Stromal cell of bone marrow (primary cell): ENCODE measurements at places on chromosomes 2 and 18.
A peak's percentile ranks its signal among the peaks of the same experiment; 100 is the strongest.

- DNase-seq = peak; percentile 63
Observed at GRCh38 chr2:42859006-42859552, 66.7 kb upstream of the HAAO start.

DNA sequence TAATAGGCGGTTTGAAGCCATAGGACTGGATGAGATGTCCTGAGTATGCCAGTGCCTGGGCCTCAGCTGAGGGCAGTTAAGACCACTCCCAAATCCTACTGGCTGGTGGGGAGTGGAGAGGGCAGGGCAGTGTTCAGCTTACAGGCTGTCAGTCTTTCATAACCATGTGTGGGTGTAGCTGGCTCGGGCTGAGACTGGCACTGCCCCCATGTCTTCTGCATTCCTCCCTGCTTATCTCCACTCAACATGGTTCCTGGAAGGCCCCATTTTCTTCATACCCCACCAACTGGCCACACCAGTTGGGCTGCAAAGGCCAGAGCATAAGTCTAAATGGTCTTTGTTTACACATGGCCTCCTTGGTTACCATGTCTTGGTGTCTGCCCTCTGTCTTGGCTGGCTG lies 17.2 kb upstream of the IL37 start:
- DNase-seq = no peak

- no peak for DNase-seq
Observed at GRCh38 chr2:121611730-121612705, 37.2 kb downstream of the CLASP1 start.

DNA sequence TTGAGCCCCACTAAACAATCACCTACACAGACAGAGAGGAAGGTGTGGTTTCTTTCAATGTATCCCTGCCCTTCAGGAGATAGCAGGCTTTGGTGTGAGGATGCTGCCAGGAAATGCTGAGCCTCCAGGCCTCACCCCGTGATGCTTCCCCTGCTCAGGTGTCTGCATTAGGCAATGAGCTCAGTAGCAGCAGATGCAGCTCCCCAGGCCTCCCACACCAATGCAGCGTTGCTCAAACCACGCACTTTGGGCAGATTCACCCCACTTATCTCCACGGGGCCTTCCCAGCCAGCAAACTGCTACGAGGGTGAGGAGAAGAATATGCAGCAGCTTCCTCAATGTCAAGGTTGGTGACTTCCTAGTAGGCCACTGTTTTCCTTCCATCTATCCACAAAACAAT lies 229.3 kb upstream of the PXDN start:
- no peak for DNase-seq

DNA sequence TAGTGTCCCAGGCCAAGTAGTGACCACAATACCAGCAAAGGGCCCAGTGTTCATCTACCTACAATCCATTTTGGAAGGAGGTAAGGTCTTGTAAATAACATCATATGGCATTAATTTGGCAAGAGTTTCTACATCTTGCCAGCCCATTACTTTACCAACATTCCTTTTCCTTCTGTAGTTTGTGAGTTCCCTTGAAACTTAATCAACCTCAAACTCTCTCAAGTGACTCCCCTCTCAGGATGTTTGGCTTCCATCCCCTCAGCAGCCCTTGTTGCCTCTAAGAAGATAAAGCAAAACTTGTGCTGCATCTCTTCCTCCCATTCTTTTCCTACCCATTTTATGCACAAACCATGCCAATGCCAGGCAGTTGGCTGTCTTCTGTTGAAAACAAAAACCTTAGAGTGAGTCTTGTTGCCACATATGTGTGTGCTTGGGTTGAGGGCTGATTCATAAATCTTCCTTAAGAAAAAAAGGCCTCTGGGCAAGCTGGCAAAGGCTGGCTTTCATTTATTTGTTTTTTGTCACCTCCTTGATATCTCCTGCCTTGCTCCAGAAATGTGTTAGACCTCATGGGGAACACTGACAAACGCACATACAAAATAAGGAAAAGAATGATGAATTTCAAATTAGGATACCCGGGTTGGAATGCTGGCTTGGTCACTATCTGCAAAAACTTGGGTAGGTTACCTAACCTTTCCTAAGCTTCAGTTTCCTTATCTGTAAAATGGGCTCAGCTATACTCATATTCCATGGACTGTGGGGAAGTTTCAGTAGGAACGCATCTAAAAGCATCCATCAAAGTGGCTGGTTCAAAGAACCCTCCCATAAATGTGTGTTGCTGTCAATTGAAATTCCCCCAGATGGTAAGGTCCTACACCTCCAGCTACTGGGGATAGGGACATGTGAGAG lies 29.4 kb upstream of the ST3GAL5 start:
- no peak for DNase-seq

- DNase-seq = no peak
Observed at GRCh38 chr2:176647325-176648165, 378.3 kb downstream of the MTX2 start.

GRCh38 chr18:26556573-26556972 lies 8.2 kb upstream of the KCTD1 start:
- DNase-seq = peak; percentile 41

GRCh38 chr18:78732273-78733210 lies 247.1 kb upstream of the SALL3 start:
- DNase-seq = no peak

DNA sequence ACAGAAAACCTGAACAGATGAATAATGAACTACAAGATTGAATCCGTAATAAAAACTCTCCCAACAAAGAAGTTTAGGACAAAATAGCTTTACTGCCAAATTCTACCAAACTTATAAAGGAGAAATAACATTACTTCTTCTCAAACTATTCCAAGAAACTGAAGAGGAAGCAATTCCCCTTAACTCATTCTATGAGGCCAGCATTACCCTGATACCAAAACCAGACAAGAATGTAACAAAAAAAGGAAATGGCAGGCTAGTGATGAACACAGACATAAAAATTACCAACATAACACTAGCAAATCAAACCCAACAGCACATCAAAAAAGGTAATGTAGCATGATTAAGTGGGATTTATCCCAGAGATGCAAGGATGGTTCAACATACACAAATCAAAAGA lies 213.7 kb upstream of the FOSL2 start:
- no peak for DNase-seq

DNA sequence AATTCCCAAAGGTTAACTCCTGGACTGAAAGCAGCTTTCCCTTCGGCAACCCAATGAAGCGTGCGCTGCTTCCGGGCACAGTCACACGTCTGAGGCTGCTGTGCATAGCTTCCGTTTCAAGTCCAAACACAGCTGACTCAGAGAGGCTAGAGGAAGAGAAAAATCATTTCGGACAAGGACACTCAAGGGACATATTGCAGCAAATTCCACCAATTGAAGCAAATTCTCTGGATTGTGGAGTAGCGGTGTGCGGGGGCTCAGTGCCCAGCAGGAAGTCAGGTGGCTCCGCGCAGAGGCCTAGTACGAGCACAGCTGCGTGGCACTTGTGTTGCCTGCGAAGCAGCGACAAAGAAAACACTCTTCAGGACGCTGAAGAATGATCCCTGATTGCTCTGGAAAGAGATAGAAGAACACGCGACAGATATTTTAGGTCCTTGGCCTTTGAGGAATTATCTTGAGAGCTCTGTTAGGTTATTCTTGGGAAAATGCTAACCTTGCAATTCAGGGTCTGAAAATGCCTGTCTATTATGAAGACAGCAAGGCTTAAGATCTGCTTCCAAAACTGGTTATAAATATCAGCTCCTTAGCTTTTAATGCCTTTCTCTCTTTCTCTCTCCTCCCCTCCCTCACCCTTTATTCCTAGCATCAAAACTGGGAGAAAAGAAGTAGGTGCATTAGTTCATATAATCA lies 352.6 kb upstream of the DLGAP1 start:
- DNase-seq = no peak

DNA sequence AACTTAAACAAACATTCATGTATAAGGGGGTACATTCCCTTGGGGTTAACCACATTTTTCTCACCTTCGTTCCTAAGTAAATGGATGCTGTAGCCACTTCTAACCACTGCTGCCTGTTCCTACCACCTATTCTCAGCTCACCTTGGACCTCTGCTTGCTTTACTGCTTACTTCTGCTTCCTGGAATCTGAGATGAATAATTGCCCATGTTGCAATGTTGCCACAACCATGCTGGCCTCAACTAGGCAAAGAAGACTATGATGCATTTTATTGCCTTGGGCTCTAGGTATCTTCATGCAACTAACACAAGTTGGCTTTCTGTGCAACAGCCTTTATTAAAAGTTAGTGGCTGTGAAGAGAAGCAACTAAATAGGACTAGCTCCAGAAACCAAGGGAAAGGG lies 106.3 kb upstream of the TCF4 start:
- DNase-seq = no peak

- no peak for DNase-seq
Observed at GRCh38 chr2:207933396-207934065, 91.8 kb downstream of the PLEKHM3 start.

DNA sequence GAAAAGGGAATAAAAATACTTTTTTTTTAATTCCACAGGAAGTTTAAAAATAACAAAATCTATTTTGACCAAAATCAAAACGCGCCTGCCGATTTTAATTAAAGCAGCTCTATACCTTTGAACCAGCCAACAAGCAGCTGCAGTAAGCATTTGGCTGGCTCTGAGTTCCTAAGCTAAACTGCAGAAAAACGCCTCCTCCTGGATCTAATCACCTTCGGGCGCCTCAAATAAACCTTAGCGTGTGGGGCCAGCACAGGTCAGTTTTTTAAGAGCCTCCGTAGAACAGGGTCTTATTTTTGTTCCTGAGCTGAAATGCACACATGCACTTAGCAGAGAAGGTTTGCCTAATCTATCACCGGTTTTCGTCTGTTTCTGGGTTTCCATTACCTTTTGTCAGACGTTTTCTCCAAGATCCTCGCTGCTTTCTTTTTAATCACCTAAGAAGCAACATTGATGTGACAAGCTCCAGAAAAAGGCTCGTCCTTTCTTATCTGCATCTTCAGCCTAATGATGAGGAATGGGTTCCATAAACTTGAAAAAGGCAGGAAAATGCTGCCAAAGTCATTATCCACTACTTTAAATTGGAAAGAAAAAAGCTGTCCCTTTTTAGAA lies 64.7 kb upstream of the HNRNPA3 start:
- no peak for DNase-seq

DNA sequence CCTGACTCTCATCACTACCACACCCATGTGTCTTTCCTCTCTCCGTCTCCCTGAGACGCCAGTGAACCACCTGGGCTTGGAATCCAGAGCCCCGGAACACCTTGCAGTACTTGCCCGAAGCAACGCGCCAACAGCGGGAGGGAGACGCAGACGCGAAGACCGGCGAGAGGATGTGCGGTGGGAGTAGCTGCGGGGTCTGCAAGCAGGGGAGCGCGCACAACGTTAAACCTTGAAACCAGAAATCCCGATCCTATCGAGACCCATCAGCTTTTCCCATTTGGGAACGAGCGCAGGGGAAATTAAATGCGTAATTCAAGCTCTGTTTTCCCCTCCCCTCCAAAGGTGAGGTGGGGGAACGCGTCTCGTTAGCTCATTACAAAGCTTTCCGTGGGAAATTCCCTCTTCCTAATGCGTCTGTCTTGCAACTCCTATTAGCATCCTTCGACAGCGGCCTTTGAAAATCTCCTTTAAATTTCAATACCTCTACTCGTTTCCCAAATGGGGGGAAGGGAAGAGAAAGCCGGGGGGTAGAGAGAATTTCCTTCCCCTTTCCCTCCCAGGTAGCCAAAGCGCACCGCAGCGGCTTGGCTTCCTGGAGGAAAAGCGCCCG lies 421 bp upstream of the CNTNAP5 start:
- DNase-seq = no peak

DNA sequence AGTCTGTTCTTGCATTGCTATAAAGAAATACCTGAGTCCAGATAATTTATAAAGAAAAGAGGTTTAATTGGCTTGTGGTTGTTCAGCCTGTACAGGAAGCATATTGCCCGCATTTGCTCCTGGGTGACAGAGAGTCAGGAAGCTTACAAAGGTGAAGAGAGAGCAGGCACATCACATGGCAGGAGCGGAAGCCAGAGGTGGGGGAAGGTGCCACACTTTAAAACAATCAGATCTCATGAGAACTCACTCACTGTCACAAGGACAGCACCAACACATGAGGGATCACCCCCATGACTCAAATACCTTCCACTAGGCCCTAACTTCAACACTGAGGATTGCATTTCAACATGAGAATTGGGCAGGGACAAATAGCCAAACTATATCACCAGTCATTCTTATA lies 124.8 kb upstream of the COL5A2 start:
- DNase-seq = no peak

GRCh38 chr2:12436483-12436882 lies 280.3 kb upstream of the TRIB2 start:
- no peak for DNase-seq

DNA sequence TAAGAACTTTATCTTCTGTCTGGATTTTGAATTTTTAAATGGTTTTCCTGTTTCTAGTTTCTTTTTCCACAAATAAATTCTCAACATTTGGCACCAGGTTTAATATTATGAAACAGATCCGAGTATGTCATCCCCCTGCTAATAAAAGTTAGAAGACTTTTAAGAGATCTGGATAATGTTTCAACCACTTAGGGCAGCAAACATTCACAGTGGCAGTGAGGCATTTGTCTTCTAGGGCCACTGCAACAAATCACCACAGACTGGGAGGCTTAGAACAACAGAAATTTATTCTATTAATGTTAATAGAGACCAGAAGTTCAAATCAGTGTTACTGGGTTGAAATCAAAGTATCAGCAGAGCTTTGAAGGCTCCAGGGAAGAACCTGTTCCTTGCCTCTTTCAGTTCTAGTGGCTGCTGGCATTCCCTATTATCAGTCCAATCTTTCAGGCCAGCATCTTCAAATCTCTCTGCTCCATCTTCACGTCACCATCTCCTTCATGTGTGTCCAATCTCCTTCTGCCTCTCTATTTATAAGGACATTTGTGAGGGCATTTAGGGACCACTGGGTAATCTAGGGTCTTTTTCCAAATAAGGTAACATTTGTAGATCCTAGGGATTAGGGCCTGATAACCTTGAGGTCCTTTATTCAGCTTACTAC lies 23.4 kb downstream of the ACSL3 start:
- no peak for DNase-seq

GRCh38 chr2:134795765-134796164 lies 42.7 kb upstream of the ACMSD start:
- no peak for DNase-seq

GRCh38 chr2:127428815-127429109 lies 10.5 kb downstream of the PROC start:
- DNase-seq = no peak

- DNase-seq = no peak
Observed at GRCh38 chr2:217863883-217864282, 138.9 kb downstream of the TNS1 start.
